ENCODE measurements at places on chromosomes 2 and 18. TPM values are rescaled to one million over a fixed set of nuclear protein-coding genes. Genes with fewer than 3 reads are reported as not detected.

The ACADL gene
- total RNA-seq: 0.66 TPM

The RAD51AP2 gene
- total RNA-seq: not detected

The CYP27A1 gene
- 19.1 TPM for total RNA-seq

The POTEI gene
- total RNA-seq: not detected

The IL37 gene
- not detected for total RNA-seq

The FOSL2 gene
- total RNA-seq: 45.2 TPM

The R3HDM1 gene
- total RNA-seq: 6.3 TPM

The ALKAL2 gene
- total RNA-seq: not detected

The ABCB11 gene
- under 0.01 TPM for total RNA-seq

The TMEM200C gene
- under 0.01 TPM for total RNA-seq

The CD28 gene
- under 0.01 TPM for total RNA-seq

The ARHGEF33 gene
- total RNA-seq: 0.29 TPM

The CROCC2 gene
- total RNA-seq: 1.0 TPM

The SPATS2L gene
- 102 TPM for total RNA-seq

The KIF5C gene
- 0.58 TPM for total RNA-seq

The ARPC2 gene
- 224 TPM for total RNA-seq

The NEU4 gene
- not detected for total RNA-seq

The ANKRD62 gene
- not detected for total RNA-seq

The PTPRN gene
- total RNA-seq: 3.6 TPM

The RNF149 gene
- total RNA-seq: 52.9 TPM

The TGOLN2 gene
- 133 TPM for total RNA-seq

The C2orf80 gene
- not detected for total RNA-seq

The CELF4 gene
- total RNA-seq: not detected

The MRPL30 gene
- 40.4 TPM for total RNA-seq

The ACOXL gene
- total RNA-seq: not detected

The AQP12A gene
- not detected for total RNA-seq

The LCT gene
- total RNA-seq: under 0.01 TPM

The CNTNAP5 gene
- not detected for total RNA-seq

The SH2D6 gene
- not detected for total RNA-seq

The SDC1 gene
- total RNA-seq: 57.6 TPM

The DYNAP gene
- not detected for total RNA-seq

The AOX1 gene
- total RNA-seq: 38.1 TPM

The ALK gene
- total RNA-seq: under 0.01 TPM

The TEX44 gene
- not detected for total RNA-seq

The TMEM247 gene
- total RNA-seq: not detected

Measured in smooth muscle cell of trachea (primary cell).